ENCODE measurements at places on chromosomes 2 and 18.

GRCh38 chr2:127423478-127423843 lies 5.2 kb downstream of the PROC start:
- no peak for DNase-seq

DNA sequence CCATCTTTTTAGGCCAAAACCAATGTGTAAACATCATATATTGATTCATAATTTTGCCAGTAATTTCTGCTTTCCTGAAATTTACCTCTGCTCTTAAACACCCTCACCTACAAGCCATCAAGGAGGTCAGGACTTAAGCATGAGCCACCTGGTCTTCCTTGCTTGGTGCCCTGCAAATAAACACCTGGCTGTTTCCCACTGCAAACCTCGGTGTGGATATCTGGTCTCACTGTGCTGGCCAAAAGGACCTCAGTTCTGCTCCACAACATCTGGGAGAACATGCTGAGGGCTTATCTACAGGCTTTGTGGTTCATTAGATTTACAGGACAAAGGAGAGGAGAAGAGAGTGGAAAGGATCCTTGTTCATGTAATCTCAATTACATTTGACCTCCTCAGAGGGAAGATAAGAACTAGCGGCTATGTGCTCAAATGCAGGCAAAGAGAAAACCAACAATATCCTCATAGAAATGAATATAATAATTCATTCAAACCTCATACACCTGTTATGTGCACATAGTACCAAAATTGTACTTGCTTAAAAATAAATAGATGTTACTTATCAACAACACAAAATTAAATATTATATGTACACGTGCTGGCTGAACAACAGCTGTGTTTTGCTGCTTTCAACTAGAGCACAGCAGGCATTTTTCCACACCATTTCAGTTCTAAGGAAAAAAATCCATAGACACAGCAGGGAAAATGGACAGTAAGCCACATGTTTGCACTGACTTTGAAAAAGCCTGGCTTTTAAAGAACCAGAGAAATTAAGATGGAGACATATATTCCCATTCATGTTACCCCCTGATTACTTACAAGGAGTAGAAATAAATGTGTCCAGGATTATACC lies 465.1 kb downstream of the LPIN1 start:
- no peak for DNase-seq

DNA sequence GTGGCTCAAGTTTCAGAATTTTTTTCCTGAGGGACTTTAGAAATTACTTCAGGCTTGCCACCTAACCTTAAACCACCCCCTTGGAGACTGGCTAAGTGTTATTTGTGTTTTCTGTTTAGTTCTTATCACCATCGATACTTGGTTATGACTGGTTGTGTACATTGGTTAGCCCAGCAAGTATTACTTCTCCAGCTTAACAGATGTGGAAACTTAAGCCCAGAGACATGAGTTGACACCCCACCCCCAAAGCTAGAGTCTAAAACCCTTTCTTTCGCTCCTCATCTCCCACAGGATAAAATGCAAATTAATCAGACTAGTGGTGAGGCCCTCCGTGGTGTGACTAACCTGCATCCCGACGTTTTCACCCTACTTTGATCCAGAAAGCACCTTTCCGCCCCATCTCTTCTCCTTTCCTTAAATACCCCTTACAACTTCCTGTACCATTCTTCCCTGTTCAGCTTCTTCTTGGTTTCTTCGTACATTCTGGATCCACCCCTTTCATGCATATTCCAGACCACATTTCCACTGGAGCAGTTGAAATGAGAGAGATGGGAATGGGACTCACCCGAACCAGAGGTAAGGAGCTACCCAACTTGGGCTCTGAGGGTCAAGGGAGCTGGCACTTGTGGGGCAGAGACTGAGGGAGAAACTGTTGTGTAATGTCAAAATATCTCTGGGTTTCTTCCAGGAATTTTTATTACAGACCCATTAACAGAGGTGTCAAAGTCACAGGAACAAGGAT lies 819 bp upstream of the MAP3K2 start:
- DNase-seq = no peak

DNA sequence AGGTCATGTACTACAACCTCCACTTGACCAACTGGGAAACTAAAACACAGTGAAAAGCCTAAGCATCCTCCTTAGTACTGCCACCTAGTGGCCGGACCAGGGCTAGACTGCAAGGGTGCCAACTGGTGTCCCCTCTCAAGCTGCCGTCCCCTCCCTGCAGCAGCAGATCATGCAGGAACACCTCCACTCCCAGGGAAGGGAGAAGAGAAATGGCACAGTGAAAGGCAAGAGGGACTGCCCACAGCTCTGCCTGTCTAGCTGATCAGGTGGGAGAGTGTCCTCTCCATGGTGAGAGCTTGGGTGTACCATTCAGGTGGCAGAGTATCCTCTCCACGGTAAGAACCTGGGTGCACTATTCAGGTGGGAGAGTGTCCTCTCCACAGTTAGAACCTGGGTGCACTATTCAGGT lies 78.1 kb downstream of the AAK1 start:
- DNase-seq = no peak

DNA sequence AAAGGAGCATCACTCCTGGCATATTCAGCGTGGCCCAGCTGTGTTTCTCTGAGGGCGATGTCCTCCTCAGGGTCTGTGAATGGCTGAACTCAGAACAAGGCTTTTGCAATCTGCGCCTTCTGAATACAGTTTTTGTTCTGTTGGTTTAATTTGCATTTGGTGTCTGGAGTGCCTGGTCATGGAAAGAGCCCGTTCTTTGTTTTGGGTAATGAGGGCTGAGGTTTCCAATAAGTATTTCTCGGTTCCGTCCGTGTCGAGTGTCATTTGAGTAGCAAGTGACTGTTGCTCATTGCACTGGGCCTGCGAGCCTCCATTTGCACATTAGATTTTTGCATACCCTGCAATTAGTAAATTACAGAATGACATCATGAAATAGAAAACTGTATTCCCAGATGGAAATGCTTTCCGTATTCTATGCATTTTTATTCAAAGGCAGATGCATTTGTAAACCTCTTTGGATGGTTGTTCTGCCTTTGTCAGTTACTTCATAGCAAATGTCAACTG lies 57.3 kb downstream of the NEDD4L start:
- DNase-seq = peak; percentile 96

- no peak for DNase-seq
Observed at GRCh38 chr2:45691171-45691999, 39.9 kb downstream of the PRKCE start.

All from putamen (tissue), 1 donor.